NCI-H510A treated with DMSO at 0.1 percent for 48 hours (cell line): ENCODE measurements at places on chromosomes 5 and 9.
A peak's percentile ranks its signal among the peaks of the same experiment; 100 is the strongest.

- no peak for DNase-seq
These were observed 212.4 kb downstream of the LRRC70 start for GRCh38 chr5:62791059-62791458.

DNA sequence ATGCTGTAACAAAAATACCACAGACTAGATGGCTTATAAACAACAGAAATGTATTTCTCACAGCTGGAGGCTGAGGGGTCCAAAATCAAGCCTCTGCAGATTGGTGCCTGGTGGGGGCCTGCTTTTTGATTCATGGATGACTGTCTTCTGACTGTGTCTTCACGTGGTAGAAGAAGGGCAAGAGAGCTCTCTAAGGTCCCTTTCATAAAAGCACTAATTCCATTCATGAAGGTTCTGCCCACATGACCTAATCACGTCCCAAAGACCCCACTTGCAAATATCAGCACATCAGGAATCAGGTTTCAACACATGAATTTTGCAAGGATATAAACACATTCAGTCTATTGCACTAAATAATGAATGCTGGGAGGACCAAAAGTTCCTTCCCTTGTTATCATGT is 278.4 kb downstream of the MARCHF11 start:
- DNase-seq, result no peak

DNA sequence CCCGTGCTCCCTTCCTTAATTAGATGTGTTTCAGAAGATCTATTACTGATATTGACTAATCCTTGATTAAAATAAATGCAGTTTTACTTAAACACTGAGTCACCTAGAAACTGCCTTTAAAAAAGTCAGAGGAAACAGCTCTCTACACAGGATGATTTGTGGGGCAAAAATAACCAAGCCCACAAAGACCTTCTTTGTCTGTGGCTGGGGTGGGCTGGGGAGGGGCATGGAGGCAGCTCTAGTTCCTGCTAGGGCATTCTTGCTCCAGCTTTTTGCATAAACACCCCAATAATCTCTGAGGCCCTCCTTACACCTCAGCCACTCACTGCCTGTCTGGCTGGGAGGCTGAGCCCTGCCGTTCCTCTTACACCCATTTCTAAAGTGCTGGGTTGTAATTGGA is 227.6 kb upstream of the DAP start:
- DNase-seq, result no peak

DNA sequence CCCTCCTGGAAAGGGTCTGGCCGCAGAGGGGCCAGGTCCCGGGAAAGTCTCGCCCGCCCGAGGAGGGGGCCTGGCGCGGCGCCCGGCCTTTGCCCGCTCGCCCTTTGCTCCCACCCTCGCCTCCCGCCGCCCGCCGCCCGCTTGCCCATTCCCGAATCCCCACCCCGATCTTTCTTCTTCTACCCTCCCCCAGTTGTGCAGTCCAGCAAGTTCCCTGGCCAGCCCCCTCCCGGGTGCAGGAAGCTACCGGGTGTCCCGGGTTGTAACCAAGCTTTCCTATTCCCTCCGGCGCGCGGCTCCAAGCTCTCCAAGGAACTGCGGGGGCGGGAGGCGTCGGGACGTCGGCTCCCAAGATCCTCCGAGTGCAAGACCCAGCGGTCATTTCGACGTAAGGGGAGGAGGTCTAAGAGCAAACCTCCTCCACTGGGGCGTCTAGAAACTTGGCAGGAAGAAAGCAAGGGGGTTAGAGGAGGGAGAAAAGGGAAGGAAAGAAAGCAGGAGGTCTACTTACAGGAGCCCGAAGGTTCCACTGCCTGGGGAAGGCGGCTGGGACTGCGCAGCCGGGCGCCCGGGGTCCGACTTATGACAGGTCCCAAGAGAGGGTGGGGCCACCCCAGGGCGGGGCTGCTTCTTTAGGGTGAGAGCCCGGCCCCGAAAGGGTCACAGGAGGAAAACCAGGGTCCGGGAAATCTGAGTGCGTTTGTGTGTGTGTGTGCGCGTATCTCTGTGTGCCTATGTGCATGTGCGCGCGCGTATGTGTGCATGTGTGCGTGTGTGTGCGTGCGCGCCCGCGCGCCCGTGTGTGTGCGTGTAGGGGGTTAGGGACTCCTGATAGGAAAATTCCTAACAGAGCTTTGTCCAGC is at the start of gene PTGR1:
TSS of gene PTGR1 (minus strand) at position 556 of the 863 bp plus-strand sequence. CDS start 2,225 bp downstream, outside the sequence.
- peak; percentile 47 for DNase-seq

DNA sequence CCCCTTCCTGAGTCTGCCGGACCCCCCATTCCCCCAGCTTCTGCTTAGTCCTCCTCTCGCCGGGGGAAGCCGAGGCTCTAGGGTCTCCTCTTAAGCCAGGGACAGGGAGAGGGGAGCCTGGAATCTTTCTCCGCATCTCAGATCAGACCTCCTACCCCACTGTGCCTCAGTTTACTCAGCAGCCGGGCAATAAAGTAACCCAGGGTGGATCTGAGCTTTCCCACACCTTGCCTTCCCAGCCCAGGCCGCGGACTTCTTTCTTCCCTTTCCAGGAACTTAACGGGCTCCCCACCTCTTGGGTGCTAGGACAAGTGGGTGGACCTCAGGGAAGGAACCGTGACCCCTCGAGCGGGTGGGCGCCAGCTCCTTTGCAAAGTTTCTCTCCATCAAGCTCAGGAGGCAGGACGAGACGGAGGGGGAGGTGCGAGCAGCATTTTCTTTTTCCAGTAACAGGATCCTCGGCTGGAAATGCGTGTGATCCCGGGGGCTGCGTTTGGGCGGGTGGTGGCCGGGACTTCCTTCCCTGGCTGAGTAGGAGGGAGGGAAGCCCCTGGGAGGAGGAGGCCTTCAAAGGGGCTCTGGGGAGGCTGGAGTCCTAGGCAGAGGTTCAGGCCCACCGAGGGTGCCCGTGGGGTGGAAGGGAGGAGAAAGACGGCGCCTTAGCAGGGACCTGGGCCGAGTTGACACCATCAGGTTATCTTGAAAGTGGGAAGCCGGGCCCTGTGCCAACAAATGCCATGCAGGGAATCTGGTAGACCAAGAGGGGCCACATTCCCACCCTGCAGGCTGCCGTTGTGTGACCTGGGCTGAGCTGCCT is 795 bp downstream of the DAB2IP start:
- DNase-seq, result no peak

GRCh38 chr9:72856972-72857623 is 95.8 kb downstream of the ALDH1A1 start:
- DNase-seq, result peak; percentile 37

DNA sequence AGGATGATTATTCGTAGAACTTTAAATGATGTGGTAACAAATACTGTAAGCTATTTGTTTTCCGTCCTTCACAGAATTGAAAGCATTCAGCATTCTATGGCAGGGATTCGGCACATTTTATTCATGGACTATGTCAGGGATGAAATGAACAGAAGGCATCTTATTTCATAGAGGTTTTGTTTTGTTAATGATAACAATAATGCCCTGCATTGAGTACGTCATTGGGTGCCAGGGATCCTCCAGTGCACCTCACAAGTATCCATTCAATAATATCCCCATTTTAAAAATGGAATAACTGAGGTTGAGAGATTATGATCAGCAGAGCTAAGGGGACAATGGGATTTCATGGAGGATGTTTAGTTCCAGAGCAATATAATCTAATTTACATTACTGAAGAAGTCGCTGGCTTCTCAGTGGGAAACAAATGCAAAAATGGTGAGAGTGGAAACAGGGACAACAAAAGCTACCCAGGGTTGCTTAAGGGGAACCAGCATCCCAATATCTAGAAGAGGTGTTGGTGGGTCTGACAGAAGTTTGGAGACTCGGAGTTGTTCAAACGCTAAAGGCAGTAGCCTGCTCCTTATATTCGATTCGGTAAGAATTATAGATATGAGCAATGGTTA is 985.7 kb upstream of the WWC1 start:
- DNase-seq, result no peak

DNA sequence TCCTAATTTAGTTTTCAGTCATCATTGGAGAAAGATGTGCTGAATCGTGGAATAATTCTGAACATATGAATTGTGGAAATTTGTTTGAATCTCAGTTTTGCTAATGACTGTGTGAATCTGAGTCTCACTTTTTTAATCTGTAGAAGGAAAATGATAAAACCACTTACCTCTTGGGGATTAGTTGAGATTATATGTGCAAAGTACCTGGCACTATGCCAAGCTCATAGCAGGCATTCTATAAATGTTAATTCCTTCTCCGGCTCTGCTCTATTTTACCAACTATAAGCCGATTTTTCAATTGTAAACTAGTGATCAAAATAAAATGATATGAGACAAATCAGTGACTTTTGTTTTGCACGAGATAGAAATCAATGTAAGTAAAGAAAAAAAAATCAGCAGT is 290.8 kb downstream of the TRPM3 start:
- DNase-seq, result no peak

DNA sequence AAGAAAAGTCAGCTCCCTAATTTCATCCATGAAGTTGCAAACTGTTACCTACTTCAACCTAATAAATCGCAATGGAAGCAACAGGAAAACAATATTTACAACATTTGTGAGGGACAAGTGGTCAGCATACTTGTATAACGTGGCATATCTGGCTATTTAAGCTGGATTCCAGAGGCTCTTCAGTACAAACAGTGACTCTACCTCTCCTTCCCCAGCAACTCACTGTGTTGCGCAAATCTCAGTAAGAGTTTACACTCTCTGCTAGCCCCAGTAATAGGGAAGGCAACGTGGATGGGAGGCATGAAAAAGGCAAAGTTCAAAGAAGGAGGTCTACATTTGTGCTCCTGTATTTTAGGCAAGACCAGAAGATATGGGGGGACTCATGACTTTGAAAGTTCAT is 18.9 kb upstream of the SEMA5A start:
- DNase-seq, result no peak

DNA sequence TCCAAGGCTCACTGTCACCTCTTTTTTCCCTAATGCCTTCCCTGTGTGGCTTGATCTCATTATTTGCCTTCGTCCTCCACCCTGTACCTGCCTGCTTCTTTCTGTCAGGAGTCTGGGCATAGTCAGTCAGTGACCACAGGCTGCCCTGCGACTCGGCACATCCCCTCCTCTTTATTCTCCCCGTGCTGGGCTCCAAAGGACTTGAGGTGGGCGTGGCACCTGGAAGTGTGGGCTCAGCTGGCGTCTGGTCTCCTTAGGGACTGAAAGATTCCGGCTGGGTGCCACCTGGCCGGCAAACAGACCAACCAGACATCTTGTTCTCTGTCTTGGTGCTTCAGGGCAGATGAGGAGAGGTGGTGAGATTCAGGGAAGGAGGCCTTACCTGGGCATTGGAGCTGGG is 29.6 kb upstream of the PRDM12 start:
- DNase-seq, result no peak

DNA sequence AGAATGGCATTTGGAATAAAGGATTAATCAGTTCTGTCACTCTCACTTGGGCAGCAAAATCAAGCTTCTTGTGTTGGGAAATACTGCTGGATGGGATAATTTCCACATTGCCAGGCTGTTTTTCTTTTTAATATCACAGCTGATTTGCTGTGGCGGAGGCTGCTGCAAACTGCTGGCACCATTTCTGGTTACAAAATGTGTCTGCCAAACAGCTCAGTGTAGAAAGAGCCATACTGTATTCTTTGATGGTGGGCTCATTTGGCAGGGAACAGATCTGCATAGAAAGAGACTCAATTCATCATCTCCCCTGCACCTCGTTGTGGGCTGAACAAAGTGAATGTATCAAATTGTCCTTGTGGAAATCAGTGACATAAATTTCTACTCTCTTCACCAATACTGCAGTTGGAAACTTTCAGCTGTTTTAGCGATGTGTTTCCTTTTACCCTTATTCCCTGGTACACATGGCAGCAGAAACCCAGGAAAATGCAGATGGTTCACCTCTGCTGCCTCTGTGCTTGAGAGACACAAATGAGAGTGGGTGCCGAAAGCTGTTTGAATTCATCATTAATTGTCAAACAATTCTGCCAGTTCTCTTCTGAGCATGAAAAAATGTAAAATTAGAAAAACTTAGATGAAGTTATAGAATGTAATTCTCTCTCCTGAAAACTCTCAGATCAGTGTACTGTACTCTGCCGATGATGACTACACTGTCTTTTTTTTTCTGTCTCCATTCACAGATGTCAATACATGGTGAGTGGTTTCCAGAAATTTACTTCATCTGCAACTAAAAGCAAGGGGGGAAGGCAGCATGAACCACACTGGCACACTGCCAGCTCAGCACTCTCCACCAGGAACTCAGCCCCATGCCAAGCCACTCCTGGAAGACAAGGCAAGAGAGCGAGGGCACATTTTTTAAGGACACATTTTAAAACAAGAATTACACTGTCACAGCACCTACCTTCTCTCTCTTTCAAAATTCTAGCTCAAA is 75.0 kb downstream of the HMHB1 start:
- peak; percentile 40 for DNase-seq

- no peak for DNase-seq
These were observed 31.4 kb upstream of the ANKH start for GRCh38 chr5:14902826-14903560.

DNA sequence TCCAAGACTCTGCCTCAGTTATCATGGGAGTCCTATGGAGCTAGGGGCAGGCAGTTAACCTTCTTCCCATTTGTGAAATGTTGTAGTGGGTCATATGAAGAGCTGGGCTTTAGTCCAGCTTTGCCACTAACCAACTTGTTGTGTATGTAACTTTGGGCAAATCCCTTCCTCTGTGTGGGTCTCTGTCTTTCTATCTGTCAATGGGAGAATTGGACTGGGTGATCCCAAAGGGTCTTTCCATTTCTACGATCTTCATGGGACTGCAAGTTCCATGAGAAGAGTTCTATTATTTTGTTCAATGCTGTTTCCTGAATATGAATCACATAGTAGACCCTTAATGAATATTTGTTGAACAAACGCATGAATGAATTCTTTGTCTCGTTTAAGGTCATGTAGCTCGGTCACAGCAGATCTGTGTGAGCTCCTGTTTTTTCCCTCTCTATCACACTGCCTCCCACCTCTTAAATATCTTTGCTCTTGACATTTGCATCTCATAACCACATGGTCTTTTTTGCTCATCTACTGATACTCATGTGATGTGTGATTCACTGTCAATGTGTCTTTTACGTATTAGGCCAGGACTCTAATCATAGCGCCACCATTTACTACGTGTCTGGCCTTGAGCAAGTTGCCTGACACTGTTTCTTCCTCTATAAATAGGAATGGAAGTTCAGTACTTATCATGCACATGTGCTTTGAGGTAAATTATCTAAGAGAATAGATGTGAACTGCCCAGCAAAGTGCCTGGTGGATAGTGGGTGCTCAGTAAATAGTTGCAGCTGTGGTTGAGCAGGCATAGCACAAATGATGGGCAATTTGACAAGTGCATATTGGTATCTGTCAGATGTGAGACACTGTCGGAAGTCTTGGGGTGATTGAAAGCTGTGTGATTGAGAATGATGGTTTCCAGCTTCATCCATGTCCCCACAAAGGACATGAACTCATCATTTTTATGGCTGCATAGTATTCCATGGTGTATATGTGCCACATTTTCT is 37.4 kb downstream of the PTTG1 start:
- DNase-seq, result no peak

- DNase-seq, result no peak
These were observed 102.4 kb upstream of the SMC2 start for GRCh38 chr9:103991698-103992097.

DNA sequence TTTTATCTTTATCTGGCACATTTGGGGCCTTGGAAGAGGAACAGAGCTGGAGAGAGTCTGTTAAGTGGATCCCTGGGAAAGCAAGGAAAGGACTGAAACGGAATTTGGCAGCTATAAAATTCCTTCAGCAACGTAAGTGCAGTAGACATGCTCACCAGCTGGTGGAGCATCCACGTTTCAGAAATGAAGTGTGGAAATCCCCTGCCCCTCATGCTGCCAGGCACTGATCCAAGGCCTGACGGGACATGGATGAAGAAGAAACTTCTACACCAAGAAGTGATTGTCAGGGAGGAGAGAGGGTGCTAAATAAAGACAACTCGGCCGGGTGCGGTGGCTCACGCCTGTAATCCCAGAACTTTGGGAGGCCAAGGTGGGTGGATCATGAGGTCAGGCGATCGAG is 209.3 kb downstream of the ROR2 start:
- DNase-seq, result no peak
